ENCODE measurements at places on chromosomes 7 and 10.

- no peak for DNase-seq
Measured at GRCh38 chr7:158782761-158783401, 46.4 kb downstream of the ESYT2 start.

DNA sequence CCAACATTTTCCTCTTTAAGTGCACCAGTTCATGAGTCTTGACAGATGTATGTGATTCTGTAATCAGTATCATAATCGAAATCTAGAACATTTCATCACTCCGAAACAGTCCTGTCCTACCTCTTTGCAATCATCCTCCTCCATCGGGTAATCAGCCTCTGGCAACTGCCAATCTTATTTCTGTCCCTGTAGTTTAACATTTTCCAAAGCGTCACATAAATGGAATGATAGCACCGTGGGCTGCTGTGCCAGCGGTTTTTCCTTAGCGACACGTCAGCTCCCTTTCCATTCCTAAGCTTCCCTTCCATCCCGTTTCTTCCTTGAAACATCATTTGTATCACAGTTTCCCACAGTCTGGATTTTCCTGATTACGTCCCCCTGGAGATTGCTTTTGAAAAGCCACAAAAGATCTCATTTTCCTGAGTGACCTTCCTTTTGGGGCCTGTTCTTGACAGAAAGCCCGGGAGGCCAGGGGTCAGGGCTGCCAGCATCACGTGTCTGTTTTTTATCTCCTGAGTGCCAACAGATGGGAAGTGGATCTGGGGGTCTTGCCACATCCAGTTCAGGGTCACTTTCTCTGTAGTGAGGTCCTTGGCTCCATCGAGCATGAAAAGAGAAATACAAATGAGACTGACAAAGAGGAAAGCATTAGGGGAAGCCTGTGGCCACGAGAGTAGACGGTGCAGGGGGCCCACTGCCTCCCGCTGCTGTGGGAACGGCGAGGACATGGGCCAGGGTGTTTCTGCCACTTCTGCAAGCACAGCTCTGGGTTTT lies 31.6 kb downstream of the TMEM120A start:
- no peak for DNase-seq

GRCh38 chr10:28241741-28242399 lies 61.0 kb downstream of the MPP7 start:
- DNase-seq, result no peak

DNA sequence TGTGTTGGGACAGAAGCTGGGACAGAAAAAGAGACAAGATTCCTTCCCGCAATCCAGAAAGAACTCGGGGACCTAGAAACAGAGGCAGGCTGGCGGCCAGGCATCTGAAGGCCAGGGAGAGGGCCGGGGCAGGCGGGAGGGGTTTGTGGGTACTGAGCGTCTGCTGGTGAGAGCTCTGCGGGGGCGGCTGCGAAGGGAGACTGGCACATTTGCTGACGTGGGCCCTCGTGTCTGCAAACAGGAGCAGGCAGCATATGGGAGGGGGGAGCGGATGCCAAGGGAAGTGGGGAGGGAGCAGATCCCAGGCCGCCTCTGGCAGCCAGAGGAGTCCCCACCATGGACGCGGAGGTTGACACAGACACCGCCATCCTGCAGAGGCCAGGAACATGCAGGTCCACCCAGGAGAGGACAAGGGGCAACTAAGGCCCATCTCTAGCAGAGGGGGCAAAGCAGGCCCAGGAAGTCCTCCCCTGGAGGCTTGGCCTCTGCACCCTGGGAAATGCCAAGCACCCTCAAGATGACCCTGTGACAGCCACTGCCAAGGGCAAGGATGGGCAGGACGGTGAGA lies 32.2 kb downstream of the KCNH2 start:
- no peak for DNase-seq

GRCh38 chr7:36796850-36797536 lies 72.7 kb upstream of the AOAH start:
- no peak for DNase-seq

DNA sequence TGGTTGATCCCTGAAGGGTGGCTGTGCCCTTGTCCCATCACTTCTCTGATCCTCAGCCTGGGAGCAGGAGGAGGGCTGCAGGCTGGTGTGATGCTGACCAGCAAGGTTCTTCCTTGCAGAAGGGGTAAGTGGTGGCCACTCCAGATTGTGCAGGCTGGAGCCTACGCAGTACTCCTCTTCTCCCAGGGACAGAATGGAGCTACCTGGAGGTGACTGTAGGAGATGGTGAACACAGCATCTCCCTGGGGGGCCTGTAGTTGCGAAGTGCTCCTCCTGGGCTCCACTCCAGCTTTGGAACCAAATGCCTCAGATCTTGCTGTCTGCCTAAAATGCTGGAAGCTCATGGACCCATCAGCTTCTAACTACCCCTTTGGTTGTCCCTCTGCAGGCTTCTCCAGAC lies 323.6 kb upstream of the PODXL start:
- no peak for DNase-seq

- no peak for DNase-seq
Measured at GRCh38 chr7:99362801-99363200, 11.7 kb upstream of the ARPC1B start.

DNA sequence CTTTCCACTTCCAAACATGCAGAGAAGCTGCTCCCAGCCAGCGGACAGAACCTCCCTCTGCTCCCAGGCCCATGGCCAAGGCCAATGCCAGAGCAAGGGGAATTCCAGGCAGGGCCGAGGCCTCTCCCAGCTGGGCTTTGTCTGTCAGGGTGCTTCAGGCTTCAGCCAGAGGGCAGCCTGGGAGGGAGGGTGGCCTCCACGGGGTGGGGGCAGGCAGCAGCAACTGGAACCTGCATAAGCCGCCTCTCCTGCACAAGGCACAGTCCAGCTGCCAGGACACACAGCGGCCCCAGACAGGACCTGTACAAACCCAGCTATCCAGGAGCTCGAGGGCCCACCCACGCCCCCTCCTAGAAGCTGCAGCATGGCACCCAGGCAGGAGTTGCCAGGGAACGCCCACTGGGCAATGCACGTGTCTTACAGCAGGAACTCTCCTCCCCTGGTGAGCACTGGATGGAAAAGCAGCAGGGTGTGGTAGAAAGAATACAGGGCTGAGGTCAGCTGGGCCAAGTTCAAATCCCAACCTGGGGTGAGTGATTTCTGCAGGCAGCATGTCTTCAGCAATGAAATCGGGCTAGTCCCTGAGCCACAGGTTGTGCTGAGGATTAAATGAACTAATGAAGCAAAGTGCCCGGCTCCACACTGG lies 7.6 kb downstream of the FAM53B start:
- peak; percentile 29 for DNase-seq

- DNase-seq, result no peak
Measured at GRCh38 chr7:142919656-142920055, 13.9 kb downstream of the TRPV5 start.

- DNase-seq, result no peak
Measured at GRCh38 chr10:103454026-103454425, 1.9 kb upstream of the CALHM2 start.

GRCh38 chr10:76155961-76156360 lies 724.5 kb downstream of the LRMDA start:
- DNase-seq, result no peak

DNA sequence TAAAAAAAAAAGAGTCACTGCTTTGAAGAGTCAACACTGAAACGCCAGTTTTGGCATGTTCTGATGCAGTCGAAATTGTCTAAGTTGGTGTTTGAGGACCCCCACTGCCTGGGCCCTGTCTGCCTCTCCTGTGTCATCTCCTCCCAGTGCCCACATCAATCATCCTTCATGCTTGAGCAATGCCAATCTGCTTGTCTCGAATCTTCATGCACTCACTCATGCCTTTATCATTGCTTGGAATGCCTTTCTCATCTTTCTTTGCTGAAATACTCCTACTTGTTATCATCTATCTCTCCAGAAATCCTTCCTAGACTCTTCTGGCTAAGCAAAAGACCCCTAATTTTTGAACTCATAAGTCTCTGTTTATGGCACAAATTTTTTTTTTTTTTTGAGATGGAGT lies 42.1 kb upstream of the PLPP4 start:
- DNase-seq, result no peak

GRCh38 chr10:114243661-114244060 lies 4.6 kb downstream of the VWA2 start:
- no peak for DNase-seq

GRCh38 chr7:100464791-100465190 lies 731 bp upstream of the SPACDR start:
- DNase-seq, result no peak

- DNase-seq, result no peak
Measured at GRCh38 chr7:109101332-109101731, 531.7 kb downstream of the DNAJB9 start.

GRCh38 chr10:103584216-103585010 lies 90.9 kb downstream of the NEURL1 start:
- peak; percentile 66 for DNase-seq

DNA sequence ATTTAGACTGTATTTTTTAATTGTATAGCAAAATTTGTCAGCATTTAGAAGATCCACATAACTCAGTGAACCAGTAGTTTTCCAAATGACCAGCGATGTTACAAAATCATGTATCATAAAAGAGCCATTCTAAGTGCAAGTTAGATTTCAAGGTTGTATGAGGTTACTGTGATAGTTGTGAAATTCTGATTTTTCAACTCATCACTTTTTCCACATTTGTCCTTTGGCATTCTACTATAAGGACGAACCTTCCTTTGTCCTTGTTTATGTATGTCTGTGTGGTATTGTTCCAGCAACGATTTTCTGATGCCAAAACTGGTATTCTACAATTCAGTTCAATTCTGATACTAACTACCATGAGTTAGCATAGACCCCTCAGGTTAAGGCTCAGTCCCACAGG lies 64.2 kb downstream of the TAX1BP1 start:
- DNase-seq, result no peak

All from activated CD4-positive, CD25-positive, alpha-beta regulatory T cell treated with anti-CD3 and anti-CD28 coated beads, Interleukin-2, amount 50 U/mL, for 72 hours (primary cell).